ENCODE measurements at places on chromosomes 7 and 10.
A peak's percentile ranks its signal among the peaks of the same experiment; 100 is the strongest.

GRCh38 chr7:158407581-158408317 lies 179.9 kb downstream of the PTPRN2 start:
- DNase-seq = peak; percentile 52

- peak; percentile 28 for DNase-seq
Measured at GRCh38 chr10:88437411-88437810, 145.7 kb downstream of the RNLS start.

DNA sequence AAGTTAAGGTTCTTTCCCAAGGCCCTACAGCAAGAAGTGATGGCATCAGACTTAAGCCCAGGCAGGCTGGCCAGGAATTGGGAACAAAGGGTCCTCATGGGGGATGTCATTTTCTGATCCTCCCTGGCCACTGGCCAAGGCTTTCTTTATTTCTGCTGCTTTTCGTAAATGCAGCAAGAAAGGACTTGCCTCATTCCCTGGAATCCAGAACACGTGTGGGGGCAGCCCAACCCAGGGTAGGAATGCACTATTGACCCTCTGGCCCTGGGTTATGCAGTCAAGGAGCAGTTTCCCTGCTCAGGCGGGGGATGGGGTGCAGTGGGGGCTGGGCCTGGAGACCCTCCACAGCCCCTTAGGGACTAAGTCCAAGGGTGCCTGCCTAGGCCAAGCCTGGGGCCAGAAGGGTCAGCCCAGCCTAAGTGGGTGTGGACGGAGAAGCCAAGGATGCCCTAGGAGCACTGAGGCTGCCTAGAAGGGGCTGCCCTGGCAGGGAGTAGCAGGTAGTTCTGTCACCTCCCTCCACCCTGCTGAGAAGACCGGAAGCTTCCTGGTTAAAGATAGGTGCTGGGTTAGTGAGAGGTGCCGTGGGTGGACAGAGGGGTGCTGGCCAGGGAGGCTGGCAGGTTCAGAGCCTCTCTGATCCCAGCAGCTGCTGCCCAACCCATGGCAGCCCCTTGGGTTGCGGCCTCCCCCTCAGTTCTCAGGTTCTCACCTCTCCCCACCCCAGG lies 179.2 kb downstream of the SH3PXD2A start:
- peak; percentile 89 for DNase-seq

GRCh38 chr10:22980822-22981221 lies 53.0 kb downstream of the ARMC3 start:
- no peak for DNase-seq

DNA sequence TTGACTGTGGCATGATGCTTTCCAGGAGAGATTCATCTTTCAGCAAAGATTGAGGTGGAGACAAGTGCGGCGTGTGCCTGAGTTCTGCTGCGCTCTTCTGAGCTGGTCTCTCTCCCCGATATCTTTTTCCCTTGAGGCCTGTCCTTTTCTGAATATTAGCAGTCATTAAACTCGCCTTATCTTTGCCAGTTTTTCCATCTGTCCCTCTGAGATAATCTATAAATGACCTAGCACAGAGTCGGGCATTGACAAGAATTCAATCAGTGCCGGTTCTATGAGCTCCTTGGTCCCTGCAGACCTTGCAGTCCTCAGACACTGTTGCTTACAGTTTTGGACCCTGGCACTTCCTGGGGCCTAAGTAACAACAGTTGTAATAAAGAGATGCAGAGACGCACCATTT lies 89.7 kb upstream of the IKZF1 start:
- DNase-seq = no peak

DNA sequence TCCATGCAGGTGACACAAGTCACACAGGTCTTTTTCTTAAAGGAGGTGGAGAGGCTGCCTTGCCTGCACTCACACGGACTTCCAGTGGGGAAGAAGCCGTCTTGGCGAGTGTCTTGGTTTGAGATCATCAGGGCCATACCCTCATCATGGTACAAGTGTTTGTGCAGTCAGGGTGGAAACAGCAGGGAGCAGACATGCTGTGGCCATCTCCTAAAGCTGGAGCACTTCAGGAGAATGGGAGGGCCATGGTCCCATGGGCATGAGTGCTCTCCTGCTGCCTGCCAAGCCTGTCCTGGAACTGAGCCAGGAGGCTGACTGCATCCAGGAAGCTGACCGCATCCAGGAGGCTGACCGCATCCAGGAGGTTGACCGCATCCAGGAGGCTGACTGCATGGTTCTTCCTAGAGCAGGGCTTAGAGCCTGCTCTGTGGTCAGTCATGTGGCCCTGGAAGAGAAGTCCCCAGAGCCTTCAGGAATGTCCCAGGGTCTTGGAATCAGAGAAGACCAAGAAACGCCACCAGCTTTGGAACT lies 98.4 kb downstream of the ADARB2 start:
- DNase-seq = no peak

- no peak for DNase-seq
Measured at GRCh38 chr10:14560274-14560673, 214.4 kb downstream of the FAM107B start.

DNA sequence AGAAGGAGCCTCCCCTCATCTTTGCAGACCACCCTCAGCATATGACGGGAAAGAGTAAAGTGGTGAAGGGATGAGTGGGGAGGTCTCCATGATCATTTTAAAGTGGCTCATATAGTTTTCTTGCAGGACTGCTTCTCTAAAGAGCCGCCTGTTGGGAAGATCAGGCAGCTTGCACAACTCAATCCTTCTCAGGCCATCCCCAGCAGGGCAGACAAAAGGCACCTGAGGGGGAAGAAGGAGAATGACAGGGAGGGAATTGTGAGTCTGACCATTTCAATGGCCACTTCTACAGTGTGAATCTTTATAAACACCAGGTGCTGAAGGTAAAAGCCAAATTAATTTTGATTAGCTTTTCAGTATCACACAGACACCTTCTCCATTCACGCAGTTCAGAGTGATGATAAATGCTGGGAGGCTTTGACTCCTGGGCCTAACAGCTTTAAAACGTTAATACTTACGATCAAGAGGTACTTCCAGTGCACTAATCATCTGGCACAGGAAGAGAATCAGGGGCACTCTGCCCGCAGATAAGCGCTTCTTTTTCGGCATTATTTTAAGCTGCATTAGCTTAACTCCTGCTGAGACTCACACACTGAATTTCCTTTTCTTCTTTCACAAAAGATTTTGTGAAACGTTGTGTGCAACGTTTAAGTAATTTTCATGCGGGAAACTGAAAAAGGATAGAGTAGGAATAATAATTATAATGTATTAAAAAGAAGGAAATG lies 109.5 kb upstream of the LAMB4 start:
- no peak for DNase-seq

- no peak for DNase-seq
Measured at GRCh38 chr10:21403256-21404015, 122.0 kb downstream of the SKIDA1 start.

DNA sequence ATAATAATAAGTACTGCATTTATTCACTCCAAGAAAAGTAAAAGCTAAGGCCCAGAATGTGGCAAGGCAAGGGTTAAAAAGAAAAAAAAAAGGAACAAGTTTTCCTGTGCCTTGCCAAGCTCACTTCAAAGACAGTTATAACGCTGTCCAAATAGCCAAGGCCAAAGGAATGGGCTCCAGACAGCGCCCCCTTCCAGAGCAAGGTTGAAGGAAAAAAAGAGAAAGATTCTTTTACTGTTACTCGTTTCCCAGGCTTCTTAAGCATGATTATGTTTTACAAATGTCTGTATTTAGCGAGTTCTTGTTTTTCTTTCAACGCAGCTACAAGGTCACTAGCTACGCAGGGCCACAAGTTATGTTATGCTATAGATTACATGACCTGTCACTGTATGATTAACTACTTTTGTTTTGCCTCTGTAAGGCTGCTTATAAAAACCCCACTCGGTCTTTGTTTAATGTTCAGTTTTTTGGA lies 9.1 kb upstream of the EIF4H start:
- DNase-seq = peak; percentile 29

DNA sequence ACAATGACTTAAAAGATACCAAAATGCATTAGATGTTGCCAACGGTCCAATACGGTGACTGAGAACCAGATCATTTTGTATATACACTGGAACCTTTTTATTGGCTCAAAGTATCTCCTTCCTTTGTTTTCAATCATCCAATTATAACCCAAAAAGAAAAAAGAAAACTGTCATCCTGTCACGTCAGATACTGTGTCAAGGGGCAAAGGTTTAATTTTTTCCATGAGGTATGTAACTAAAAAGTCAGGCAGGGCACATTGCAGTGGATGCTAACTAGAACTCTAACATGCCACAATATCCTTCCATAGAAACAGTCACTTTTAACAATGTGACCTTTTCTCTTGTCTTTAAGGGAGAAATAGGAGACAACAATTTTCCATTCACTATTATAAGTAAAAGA lies 267.6 kb upstream of the NEBL start:
- DNase-seq = no peak
